Nephron progenitor cell (in vitro differentiated cells): ENCODE measurements at places on chromosomes 13 and 19.

GRCh38 chr19:42198676-42199439 is 18.6 kb downstream of the DEDD2 start:
- DNase-seq: no peak

DNA sequence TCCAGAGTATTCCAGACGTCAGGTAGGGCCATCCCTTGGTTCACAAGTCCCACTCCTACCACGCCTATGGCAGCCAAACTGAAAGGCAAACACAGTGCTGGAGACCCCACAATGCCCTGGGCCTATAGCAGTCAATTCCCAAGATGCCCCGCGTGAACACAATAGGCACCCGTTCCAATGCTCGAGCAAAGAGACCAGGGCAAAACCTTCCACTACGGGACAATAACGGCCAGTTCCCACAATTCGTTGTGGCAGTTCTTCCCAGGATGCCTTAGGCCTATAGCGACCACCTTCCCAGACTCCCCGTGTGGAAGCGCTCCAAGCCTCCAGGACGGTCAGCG is 538 bp downstream of the ZNF428 start:
- DNase-seq: no peak

DNA sequence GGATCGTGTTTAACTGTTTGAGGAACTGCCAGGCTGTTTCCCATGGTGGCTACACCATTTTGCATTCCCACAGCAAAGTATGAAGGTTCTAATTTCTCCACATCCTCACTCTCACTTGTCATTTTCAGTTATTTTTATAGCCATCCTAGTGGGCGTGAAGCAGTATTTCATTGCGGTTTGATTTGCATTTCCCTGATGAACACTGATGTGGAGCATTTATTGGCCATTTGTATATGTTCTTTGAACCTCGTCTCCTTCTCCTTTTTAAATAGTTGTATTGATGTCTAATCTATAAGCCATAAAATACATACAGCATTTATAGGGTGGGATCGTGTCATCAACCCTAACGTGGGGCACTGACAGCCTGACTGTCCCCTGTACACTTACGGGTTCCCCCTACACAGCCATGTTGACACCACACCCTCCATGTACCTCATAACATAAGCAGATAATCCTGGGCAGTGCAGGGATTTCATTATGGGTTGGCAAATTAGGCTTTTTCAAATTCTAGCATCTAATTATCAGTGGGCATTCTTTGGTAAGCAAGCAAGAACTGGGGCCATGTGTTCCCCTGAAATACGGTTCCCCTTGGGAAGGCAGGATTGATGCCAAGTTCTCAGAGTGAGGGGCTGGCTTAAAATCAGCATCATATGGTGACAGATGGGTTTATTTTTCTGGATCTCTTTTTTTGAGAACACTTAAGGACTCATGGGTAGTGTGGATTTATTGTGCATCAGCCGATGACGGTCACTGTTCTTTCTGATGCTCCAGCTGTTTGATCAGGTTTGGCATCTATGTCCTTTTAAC is 11.6 kb upstream of the ZBTB45 start:
- no peak for DNase-seq

DNA sequence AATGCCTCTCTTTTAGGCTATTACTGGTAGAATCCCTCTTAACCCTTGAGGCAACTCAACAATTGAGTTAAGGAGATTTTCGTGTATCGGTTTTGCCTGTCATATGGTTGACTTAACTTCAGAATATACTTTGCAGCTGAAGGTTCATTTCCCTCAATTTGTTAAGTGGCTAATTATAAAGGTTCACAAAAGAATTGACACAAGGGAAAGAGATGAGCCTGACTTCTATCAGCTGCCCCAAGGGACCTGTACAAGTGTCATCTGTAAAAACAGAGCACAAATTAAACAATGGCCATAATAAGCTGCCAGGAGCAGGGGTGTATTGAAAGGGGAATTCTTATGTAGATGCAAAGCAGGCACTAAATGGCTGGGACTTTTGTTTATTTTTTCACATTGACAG is 334.8 kb upstream of the OBI1 start:
- DNase-seq: no peak

GRCh38 chr13:82214341-82214740 is 1667.9 kb downstream of the SLITRK1 start:
- DNase-seq: no peak

DNA sequence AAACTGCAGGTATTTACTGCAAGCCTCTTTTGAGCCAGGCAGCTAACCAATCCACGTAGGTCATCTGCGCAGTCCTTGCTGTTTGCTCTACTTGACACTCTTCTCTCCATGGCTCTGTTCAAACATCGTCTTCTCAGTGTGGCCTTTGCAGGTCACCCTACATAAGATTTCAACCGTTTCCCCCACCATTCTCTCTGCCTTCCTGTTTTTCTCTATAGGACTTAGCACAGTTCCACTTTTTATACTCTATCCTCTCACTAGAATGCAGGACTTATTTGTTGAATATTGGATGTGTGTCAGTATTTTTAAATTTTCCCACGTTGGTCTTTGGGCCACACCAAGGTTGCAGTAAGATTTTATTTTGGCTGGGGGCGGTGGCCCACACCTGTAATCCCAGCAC is 1.7 kb upstream of the FBXW9 start:
- DNase-seq: no peak
